Stimulated activated CD8-positive, alpha-beta memory T cell treated with anti-CD3 and anti-CD28 coated beads, Interleukin-4, amount 100 ng/mL, for 4 hours (primary cell): ENCODE measurements at places on chromosomes 4 and X.

DNA sequence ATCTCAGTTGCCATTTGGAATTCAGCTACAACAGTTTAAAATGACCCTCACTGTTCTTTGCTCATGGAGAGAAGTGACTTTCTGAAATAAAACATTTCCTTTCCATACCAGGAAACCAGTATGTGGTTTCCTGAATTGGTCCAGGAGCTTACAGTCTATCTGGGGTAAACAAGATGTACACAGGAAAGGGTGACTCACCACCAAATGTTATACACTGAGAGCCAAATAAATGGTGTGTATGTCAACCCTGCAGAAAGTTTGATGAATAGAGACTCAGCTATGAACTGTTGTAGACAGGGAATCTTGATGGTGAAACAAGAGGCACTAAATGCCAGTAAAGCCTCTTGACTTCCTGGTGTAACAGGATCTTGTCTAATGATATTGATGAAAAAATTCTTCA, 100.4 kb downstream of the HS6ST2 start:
- DNase-seq = no peak

DNA sequence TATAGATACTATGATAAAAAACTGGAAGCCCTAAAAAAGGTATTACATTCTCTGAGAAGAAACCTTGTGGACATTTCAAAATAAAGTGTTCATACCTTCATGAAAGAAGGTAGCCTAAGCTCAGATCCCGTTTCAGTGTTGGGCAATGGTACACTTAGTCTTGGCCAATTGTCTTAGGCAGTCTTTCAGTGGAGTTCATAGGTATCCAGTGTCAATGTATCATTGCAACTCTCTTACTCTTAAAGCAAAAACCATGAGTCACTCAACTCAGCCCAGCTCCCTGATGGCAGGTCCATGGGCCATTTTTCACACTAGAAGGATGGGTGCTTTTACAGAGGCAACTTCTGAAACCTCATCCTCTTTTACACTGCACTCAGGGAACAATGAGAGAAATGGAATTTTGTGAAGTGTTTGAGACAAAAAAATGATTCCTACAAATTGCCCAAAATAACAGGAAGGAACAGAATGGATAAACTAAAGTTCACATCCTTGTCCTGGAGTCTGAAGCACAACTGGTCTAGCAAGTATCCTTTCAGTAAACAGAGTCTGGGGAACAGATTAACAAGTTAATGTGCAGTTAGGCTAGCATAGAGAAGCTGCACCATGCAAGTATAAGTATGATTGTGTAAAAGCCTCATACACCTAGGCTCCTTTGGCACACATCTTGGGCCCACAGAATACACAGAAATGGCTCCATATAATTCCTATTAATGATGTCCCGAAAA, 7.0 kb upstream of the ZNF827 start:
- no peak for DNase-seq

GRCh38 chr4:119624356-119624755, 4.2 kb downstream of the PDE5A start:
- no peak for DNase-seq

- DNase-seq = no peak
Observed at GRCh38 chrX:150870487-150871340, 27.8 kb downstream of the CD99L2 start.
